ENCODE measurements at places on chromosomes 12 and 14.

GRCh38 chr14:75375983-75376382, 51.8 kb upstream of the JDP2 start:
- DNase-seq: no peak

DNA sequence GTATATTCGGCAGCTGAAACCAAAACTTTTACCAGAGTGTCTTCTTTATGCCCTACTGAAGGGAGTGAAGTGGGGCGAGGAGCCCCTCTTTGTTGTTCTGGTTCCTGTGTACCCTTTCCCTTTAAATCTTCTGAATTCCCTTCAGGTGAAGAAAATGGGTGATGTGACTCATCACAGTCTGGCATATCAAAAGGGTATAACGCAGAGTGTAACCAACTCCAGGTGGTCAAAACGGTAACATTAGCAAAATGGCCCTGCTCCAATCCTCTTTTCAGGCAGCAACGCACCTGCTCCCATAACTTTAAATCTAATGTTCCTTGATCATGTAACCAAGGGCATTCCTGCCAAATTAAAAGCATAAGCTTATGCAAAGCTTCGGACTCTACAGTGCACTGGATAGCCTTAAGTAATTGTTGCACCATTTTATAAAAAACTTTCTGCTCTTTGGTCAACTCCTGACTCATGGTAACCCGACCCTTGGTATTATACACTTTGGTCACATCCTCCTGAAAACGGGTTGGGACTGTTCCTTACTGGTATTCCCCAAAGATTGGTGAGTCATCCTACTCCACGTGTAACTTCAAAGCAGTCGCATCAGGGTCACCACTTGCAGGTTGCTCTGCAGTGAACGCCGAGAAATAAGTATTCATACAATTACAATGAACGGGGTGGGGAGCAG, 83.1 kb downstream of the KCNMB4 start:
- DNase-seq: no peak

GRCh38 chr12:109393437-109394345, 46.0 kb downstream of the MYO1H start:
- DNase-seq: no peak

- DNase-seq: peak; percentile 76
Measured at GRCh38 chr14:101457301-101457935, 103.9 kb upstream of the DIO3 start.

GRCh38 chr12:128789356-128789929, 34.3 kb downstream of the SLC15A4 start:
- DNase-seq: no peak
